Activated naive CD8-positive, alpha-beta T cell treated with anti-CD3 and anti-CD28 coated beads, Interleukin-2, amount 50 U/mL, for 16 hours (primary cell): ENCODE measurements at places on chromosomes 6 and 20.

DNA sequence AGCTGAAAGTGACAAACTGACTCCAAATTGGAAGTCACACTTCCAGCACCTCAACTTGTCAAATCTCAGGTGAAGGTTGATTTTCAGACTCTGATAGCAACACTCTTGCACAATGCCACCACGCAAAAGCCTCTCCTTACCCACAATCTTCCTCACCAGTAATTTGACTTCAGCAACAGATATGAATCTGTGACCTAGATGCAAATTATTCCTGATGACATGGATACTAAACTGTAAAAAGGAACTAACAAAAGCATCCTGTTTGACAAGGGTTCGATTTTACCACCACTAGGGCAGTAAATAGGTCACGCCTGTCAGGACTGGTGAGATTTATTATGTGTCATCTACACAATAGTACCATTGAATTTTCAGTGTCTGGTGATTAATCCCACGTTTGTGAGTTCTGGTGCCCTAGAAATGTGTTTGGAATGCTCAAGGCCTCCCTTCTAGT lies 134.4 kb upstream of the COL21A1 start:
- DNase-seq: no peak

DNA sequence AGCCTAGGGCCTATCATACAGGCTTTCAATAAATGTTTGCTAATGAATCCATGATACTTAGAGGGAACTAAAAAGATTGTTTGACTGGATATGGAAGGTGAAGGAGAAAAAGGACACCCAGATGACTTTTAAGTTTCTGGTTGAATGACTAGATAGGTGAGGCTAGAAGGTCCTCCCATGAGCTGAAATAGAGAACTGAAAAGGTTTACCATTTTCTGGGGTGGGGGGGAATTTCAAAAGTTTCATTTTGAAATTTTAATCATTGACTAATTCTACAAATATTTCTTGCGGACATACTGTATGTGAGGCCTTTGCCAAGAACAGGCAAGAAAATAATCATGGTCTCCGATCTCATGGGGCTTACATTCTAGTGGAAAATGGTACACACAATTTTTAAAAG lies 17.9 kb upstream of the ZBTB2 start:
- no peak for DNase-seq

GRCh38 chr6:151661928-151662327 lies 145.6 kb upstream of the ESR1 start:
- DNase-seq: no peak

GRCh38 chr6:87636315-87636714 lies 46.4 kb downstream of the ORC3 start:
- DNase-seq: no peak

DNA sequence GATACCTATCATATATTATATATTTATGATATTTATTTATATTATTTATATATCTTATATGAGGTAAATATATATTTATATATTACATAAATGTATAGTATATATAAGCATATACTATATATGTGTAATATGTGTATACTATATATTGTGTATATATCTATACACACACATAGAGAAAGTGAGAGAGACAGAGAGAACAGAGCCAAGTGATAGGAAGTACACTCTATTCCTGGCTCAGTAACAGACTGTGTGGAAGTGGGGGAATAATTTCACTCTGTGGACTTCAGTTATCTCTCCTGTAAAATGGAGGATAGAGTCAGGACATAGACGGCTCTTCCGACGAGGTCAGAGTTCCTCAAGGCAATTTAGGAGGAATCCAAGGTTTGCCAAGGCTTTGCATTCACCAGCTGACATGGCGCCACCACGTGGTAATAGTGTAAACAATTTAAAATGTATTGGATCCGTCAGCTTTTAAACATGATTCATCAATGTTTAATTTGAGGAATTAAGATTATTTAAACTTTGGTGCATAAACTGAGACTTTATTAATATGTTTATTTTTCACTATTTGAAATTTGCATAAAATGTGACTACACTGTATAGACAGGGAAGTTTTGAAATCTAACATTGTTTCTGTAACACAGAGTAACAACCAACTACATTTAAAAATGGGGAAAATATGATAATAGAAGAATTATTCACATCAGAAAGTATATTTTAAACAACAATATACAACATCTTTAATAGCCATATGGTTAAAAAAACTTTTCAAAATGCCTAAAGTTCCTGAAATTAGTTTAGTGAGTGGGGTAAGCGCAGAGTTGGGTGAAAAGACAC lies 75.4 kb upstream of the TMEM244 start:
- DNase-seq: peak; percentile 3

DNA sequence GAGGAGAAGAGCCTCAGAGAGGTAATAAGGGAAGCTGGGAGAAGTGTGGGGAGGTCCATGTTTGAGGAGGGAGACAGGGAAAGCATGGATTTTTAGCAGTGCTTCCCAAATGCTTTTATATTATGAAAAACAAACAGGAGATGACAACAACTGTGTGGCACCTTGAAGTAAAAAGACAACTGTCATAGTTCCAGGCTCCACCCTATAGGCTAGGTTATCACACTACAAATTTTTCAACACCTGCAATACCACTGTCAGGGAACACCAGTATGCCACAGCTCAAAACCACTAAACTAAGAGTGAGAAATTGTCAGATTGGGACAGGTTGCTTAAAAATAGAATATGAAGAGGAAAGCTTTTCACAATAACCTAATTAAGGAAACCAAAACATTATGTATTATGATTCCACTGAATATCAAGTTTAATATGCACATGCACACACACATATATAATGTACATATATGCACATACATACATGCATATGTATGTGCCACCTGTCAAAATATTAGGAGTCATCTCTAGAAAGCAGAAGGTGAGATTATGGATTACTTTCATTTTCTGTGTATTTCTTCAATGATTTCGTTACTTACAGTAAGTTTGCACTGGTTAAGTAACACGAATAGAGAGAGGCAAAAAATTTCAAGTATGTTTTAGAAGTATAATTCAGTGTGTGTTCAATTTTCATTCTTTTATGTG lies 261.2 kb downstream of the PTPRK start:
- DNase-seq: no peak

- no peak for DNase-seq
Measured at GRCh38 chr6:151442371-151442770, 9.6 kb downstream of the RMND1 start.

GRCh38 chr6:40484066-40484465 lies 103.1 kb downstream of the LRFN2 start:
- DNase-seq: no peak

DNA sequence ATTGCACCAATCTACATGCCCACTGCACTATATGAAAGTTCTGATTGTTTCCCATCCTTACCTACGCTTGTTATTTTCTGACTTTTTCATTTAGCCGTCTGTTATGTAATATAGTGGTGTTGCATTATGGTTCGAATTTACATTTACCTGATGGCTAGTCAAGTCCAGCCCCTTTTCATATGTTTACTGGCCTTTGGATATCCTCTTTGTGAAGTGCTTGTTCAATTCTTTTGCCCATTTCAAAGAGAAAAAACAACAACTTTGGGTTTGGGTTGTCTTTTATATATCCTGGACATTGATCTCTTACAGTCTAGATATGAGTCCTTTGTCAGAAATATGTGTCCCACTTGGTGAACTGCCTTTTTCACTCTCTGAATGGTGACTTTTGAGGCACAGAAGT lies 21.1 kb downstream of the PPP1R14C start:
- no peak for DNase-seq

GRCh38 chr20:44731657-44732056 lies 14.0 kb upstream of the KCNK15 start:
- no peak for DNase-seq

- no peak for DNase-seq
Measured at GRCh38 chr6:42239333-42239732, 21.7 kb upstream of the MRPS10 start.

DNA sequence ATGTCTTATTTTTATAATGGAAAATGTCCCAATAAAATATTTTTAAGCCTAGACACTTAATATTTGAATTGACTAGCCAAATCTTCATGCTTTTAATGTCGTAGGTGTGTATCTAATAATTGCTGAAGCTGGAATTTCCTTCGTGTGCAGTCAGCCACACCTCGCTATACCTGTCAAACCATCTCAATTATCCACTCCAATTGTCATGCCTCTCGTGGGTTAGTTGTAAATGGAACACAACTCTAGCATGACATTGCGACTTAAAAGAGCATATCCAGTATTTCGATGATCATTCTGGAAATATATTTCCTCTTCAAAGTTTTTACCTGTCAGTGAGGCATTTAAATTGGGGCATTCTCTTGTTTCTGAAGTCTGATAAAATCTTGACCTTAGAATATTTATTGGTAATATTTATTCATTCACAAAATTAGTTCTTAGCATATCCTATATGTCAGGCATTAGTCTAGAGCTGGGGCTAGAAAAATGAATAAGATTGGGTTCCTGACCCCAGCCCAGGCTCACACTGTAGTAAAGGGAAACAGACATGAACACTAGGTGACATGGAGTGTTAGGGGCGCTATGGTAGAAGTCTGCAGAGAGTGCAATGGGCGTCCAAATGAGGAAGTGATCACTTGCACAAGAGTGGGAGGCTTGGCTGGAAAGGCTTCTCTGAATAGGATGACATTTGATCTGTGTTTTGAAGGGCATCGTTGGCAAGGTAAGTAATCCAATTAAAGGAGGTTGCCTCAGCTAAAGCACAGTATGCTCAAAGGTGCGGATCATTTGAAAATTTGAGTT lies 11.0 kb upstream of the CFAP206 start:
- DNase-seq: no peak

DNA sequence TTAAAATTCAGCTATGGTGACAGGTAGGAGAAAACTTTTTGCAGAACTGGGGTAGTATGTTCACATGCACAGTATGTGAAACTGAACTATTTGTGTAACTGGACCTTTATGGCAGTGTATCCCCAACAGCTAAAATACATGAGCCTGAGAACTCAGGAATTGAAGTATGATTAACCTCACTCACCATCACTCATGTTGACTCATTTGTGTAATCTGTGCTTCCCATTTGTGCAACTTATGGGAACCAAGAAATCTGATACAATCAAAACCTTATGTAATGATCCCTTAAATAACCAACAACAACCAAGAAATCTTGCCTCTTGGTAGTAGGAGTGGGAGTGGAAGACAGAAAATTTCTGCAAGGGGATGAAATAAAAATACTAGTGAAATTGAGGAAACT lies 674.9 kb downstream of the HDGFL1 start:
- no peak for DNase-seq

DNA sequence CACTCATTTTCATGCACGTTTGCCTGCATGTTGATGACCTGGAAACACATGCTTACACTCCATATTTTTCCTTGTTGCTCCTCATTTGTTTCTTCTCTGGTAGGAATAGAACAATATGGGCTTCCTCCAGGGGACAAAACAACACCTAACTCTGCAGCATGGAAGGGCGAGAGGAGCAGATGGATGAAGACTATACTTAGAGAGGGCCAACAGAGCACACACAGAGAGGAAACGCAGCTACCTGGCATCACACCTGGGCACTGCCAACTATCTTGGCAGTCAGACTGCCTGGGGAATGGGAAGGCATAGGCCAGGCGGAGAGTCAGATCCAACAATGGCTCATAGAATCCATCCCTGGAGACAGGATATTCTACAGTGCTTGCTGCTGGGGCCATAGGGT lies 290.9 kb downstream of the CD83 start:
- DNase-seq: no peak

DNA sequence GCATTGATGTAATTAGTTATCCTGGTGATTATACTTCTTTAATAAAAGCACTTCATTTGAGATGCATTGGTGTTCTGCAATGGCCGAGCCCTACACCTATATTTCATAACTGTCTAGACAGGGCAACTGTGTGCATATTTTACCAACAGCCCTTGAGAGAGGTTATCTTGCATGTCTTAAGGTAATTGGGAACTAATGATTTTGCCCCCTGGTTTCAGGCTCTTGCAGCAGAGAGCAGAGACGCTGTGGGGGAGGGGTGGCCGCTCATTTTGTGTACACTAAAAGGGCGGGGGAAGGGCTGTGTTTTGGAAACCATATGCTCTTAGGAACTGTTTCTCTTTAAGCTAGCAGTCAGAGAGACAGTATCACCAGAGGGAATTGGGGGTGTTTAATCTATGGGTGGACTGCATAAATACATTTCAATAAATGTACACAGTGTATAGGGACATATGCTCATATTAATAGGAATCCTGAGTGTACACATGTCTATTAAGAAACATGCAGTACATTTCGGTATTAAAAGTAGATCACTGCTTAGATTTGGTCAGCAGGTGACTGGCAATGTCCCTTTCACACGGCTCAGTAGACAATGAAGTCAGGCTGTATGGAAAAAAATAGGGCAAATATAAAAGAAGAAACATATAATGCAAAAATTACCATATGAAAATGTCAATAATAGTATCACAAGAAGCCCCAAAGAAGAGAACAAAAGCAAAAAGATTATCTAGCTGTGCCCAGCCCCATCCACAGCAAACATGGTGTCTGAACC lies 402.9 kb upstream of the CITED2 start:
- DNase-seq: no peak

DNA sequence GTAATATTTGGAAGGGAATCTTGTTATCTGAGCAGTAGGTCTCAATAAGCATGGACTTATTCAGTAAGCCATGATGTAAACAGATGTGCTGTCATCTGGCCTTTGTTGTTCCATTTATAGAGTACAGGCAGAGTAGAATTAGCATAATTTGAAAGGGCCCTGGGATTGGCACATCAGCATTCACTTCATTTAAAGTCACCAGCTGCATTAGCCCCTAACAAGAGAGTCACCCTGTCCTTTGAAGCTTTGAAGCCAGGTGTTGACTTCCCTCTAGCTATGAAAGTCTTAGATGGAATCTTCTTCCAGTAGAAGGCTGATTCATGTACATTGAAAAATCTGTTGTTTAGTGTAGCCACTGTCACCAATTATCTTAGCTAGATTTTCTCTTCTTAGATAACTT lies 95.9 kb downstream of the ANKRD6 start:
- DNase-seq: no peak

GRCh38 chr6:142013287-142013686 lies 119.4 kb upstream of the GJE1 start:
- DNase-seq: no peak

DNA sequence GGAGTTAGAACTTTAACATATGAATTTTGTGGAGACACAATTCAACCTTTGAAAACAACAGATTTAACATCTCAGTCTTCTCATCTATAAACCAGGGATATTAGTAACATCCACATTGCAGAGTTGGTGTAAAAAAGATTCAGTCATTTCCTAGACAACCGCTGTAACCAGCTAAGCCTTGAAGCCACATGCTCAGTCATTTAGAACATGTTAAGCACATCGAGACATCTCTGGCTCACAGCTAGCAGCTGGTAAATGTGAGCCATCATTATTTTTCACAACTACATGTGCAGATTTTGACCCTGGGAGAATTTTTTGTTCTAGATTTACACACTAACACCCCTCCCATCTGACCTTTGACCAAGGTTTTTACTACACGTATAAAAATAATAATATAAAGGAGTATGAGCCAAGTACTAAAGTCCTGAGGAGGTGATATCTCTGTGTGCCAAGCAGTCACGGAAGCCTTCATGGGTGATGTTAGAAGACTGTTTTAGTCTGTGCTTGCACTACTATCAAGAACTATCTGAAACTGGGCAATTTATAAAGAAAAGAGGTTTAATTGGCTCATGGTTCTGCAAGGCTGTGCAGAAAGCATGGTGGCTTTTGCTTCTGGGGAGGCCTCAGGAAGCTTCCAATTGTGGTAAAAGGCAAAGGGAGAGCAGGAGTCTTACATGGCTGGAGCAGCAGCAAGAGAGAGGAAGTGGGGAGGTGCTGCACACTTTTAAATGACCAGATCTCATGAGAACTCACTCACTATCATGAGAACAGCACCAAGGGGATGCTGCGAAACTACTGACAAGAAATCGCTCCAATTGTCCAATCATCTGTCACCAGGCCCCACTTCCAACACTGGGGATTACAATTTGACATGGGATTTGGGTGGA lies 48.7 kb upstream of the IL20RA start:
- DNase-seq: no peak
